HepG2 (cell line): ENCODE measurements at places on chromosomes 2 and 18. TPM values are rescaled to one million over a fixed set of nuclear protein-coding genes. Genes with fewer than 3 reads are reported as not detected.

GRCh38 chr2:143068509-143068908, 60.7 kb upstream of the ARHGAP15 start:
- DNase-seq: no peak

DNA sequence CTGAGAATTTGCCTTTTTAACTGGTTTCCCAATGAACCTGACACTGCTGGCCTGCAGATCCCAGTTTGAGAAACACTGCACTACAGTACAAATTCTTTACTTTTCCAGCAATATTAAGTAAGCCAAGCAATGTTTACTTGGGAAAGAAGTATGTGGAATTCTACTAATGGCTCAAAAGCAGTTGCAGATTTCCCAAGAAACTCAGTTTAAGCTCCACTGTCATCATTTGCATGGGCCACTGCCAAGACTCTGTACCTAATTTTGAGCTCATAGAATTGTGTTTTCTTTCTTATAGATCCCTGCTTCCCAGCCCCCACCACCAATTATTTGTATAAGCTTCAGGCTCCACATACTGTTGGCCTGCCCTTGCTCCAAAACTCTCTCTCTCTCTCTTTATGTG, 676.1 kb downstream of the RNF144A start:
- no peak for DNase-seq

- peak; percentile 27 for DNase-seq
Observed at GRCh38 chr18:5294457-5295230, 882 bp downstream of the ZBTB14 start.

- DNase-seq: no peak
Observed at GRCh38 chr2:228242591-228242990, 61.1 kb upstream of the SPHKAP start.

- DNase-seq: peak; percentile 31
Observed at GRCh38 chr18:58135701-58136331, 91.8 kb downstream of the NEDD4L start.

GRCh38 chr2:32061973-32062861, 1.1 kb upstream of the SPAST start:
- DNase-seq: peak; percentile 78

DNA sequence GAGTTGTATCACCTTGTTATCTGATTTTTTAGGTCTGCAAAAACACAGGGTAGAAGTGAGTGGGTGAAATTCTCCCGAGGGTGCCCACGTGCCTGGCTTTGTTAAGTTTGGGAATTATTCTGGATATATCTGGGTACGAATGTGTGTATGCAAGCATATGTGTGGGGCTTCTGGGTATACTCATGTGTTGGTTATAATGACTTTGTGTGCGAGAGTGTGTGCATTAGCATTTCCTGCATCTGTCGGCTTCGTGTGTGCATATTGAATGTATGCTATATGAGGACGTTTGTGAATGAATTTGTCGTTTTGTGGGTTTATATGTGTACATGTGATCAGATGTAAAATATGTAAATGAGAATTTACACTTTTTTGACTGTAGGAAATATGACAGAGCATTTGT, 13.8 kb upstream of the DNAJC27 start:
- DNase-seq: no peak

GRCh38 chr2:239574434-239575156, 173.8 kb upstream of the HDAC4 start:
- DNase-seq: peak; percentile 91

DNA sequence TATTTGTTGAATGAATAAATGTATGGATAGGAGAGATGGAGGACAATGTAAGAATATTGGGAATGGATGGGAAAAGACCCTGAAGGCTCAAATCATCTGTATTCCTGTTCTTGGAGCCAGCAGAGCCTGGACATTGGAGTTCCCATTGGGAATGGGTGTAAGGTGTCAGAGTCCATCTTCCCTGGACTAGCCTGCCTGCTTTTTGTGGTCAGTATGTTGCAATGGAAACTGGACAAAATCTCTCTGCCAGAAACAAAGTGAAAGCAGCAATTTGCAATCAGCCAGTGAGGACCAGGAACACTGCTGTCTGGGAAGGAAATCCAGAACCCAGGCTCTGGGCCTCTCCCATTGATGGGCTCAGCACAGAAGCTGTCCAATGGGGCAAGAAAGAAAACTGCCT, 83.5 kb upstream of the SKOR2 start:
- no peak for DNase-seq

DNA sequence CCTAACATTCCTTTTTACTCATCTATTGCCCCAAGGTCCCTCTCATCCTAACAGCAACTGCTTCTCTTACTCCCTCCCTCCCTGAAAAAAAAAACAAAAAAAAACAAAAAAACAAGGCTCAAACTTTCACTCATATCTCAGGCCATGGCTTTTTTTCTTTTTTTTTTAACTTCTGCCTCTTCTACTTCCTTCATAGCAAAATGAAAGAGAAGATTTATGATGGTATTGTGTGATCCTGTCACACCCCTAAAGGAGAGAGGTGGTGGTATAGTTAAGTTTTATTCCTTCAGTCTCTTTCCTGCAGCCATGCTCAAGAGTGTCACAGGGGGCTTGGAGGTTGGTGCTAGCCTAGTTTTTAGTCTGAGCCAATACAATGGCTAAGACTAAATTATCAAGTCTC, 21.5 kb upstream of the EPC2 start:
- no peak for DNase-seq

DNA sequence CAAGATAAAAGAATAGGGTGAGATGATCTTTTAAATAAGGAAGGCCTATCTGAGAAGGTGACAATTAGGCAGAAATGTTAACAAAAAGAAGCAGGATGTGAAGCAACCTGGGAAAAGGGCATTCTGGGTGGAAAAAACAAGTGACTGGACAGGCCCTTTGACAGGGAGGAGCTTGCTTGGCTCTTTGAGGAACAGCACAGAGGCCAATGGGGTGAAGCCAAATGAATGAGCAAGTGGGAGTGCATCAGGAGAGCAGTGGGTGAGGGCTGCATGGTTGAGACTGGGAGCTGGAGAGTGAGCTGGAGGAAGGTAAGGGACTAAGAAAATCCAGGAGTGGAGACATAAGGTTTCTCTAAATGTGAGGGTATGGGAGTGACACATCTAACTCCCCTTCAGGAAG, 126.9 kb downstream of the TDRD15 start:
- DNase-seq: no peak

- DNase-seq: no peak
Observed at GRCh38 chr2:117349687-117350086, 464.8 kb upstream of the DDX18 start.

DNA sequence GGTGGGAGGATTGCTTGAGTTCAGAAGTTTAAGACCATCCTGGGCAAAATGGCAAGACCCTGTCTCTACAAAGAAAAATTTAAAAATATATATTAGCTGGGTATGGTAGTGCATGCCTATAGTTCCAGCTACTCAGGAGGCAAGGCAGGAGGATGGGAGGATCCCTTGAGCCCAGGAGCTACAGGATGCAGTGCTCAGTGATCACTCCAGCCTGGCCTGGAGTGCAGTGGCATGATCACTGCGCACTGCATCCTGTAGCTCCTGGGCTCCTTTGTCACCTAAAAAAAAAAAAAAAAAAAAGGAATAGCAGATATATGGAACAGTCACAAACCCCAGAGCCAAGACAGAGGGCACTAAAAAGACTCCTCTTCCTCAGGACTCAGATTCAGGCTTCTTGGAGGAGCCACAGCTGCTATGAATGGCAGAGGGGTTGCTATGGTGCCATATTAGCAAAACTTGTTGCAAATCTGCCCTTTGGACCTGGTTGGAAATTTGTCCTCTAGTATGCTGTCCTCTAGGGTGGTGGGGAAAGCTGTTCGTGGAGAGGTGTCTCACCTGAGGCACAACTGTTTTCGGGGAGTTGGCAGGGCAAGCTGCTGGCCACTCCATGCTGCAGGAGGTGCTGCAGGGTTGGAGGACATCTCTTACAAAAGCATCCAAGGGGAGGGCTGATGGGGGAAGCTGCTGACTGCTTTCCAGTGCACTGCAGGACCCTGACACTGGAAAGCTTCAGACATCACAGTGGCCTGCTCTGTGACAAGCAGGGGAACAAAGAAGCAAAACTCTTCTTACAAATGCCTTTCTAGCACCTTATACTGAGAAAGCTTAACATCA, 22.7 kb downstream of the CYP20A1 start:
- DNase-seq: peak; percentile 24

GRCh38 chr2:16559278-16560067, 106.2 kb downstream of the CYRIA start:
- DNase-seq: no peak

GRCh38 chr2:36677996-36678605, 18.4 kb upstream of the VIT start:
- DNase-seq: no peak

DNA sequence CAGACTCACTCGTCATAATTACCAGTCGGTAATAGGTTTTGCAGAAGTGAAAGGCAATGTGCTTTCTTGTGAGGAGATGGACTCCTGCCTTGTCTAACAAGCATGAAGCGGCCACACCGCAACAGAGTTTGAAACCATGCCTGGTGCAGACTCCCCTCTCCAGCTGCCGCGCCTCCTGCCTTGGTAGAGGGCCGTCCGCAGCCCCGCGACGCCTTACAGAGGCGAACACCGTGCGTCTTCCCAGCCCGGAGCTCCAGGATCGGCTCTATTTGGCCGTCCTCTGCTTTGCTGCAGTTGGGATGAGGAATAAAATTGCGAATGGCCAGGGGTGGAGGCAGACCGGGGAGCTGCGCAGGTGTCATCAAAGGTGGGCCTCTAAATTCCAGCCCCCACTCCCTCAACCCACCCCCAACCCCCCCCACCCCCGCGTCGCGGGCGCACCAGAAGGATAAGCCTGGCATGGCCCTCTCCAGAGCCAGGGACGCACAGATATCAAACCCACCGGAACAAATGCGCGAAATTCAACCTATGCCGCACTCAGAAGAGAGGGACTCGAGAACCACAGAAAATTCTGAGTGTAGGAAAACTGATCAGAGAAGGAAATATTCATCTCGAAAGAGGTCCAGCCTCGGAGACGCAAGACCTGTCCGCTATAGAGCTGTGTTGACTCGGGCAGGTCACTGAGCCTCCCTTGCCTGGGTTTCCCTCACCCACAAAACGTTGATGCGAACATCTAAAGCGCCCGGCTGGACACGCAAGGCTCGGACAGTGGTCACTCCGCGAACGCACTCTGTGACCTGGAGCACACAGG, 1.1 kb downstream of the TRABD2A start:
- no peak for DNase-seq

- DNase-seq: no peak
Observed at GRCh38 chr2:152598975-152599759, 118.1 kb downstream of the PRPF40A start.

Gene CFC1
- not detected in 2 replicates for polyA plus RNA-seq

Gene HNRNPLL
- polyA plus RNA-seq: 34.3 and 49.4 TPM in 2 replicates

Gene GNAL
- polyA plus RNA-seq: 0.63 and 0.87 TPM in 2 replicates

Gene SERPINB10
- not detected in 2 replicates for polyA plus RNA-seq

Gene NPC1
- 114 and 121 TPM in 2 replicates for polyA plus RNA-seq

Gene PPP1R1C
- 2.9 and 3.5 TPM in 2 replicates for polyA plus RNA-seq

Gene NT5DC4
- polyA plus RNA-seq: 0.04 and 0.07 TPM in 2 replicates

Gene RAB6D
- polyA plus RNA-seq: 0.01 and 0.03 TPM in 2 replicates

Gene AQP4
- 0.62 and 0.95 TPM in 2 replicates for polyA plus RNA-seq

Gene DCDC2C
- not detected in 2 replicates for polyA plus RNA-seq

Gene GPR35
- polyA plus RNA-seq: 44.2 and 60.8 TPM in 2 replicates

Gene TBR1
- 0.03 TPM in 1 of 2 replicates, not detected in the other for polyA plus RNA-seq
